Stimulated activated CD8-positive, alpha-beta memory T cell treated with anti-CD3 and anti-CD28 coated beads, Interleukin-4, amount 100 ng/mL, for 1 hour (primary cell): ENCODE measurements at places on chromosomes 5 and 9.
A peak's percentile ranks its signal among the peaks of the same experiment; 100 is the strongest.

- no peak for DNase-seq
These were observed 22.9 kb upstream of the TEX10 start for GRCh38 chr9:100375658-100376057.

DNA sequence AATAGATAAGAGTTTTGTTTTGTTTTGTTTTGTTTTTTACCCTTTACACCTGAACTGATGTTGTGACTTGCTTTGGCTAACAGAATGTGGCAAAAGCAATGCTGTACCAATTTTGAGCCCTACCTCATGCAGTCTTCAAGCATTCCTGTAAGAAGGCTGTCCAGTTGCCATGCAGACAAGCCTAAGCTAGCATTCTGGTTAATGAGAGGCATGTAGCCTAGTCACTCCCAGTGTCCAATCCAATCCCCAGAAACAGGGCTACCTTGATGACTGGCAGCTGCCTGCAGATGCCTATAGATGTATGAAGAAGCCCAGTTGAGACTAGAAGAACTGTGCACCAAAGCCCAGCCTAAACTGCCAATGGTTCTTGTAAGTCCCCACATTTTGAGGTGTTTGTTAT, 9.4 kb upstream of the EFNA5 start:
- DNase-seq: no peak

GRCh38 chr9:120289990-120290975, 289.7 kb downstream of the CDK5RAP2 start:
- DNase-seq: no peak

GRCh38 chr5:91956738-91957137, 573.6 kb upstream of the ARRDC3 start:
- DNase-seq: no peak

DNA sequence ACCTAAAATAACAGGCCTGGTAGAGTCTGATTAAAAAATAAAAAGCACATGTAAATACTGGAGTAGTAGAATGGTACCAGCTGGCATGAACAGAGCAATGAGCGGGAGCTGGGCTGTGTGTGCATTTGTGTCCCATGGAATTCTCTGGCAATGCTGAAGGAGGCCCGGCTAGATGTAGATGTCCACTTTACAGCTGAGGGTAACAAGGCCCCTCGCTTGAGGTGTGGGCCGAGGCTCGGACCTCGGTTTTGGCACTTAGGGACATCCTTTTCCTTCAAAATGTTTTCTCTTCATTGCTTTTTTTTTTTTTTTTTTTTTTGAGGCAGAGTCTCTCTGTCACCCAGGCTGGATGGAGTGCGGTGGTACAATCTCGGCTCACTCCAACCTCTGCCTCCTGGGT, 1.5 kb upstream of the FGD3 start:
- DNase-seq: no peak

DNA sequence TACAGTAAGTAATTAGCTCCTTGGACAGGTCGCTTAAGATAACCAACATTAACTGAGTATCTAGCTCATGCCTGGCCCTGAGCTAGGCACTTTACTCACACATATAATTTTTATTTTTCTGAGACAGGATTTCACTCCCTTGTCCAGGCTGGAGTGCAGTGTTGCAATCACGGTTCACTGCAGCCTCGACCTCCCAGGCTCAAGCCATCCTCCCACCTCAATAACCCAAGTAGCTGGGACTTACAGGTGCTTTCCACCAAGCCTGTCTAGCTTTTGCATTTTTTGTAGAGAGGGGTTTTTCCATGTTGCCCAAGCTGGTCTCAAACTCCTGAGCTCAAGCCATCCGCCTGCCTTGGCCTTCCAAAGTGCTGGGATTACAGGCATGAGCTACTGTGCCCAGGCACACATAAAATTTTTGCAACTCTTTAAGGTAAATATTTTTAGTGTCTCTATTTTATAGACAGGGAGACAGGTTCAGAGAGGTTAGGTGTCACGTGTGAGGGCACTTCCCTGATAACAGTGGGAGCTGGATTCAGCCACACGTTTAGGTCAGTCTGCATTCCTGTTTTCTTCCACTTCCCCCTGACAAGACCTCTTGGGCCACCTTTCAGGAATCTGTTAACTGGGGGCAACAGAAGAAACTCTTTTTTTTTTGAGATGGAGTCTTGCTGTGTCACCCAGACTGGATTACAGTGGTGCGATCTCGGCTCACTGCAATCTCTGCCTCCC, 18.2 kb downstream of the HBEGF start:
- no peak for DNase-seq

DNA sequence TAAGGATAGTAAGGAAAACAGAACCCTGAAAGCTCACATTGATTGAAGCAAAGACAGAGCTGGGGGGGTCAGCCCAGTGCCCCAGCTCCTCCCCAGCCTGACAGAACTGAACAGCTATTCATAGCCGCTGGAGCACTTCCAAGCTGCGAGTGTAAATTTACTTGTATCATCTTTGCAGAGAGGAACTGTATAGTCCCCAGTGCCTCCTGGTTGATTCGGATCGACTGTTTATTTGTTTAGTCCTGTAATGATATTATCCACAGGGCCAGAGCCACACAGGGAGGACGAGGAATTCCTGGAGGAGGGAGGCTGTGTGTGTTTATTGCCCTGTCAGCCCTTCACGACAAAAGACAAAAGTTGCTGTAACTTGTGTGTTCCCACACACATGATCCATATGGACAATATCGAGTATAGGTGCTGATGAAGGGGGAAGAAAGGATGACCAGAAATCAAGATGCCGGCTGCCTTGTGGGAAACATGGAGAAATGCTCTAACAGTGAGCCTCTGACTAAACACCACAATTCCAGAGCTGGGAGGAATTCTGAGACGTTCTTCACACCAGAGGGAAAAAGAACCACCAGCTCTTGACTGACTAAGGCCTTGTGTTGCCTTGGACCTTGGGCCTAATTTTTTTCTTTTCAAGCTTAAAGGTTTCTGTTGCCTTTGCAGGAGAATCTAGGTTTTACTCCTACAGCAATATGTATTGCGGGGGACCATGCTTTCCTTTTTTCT, 31.1 kb downstream of the FOXD1 start:
- DNase-seq: no peak

DNA sequence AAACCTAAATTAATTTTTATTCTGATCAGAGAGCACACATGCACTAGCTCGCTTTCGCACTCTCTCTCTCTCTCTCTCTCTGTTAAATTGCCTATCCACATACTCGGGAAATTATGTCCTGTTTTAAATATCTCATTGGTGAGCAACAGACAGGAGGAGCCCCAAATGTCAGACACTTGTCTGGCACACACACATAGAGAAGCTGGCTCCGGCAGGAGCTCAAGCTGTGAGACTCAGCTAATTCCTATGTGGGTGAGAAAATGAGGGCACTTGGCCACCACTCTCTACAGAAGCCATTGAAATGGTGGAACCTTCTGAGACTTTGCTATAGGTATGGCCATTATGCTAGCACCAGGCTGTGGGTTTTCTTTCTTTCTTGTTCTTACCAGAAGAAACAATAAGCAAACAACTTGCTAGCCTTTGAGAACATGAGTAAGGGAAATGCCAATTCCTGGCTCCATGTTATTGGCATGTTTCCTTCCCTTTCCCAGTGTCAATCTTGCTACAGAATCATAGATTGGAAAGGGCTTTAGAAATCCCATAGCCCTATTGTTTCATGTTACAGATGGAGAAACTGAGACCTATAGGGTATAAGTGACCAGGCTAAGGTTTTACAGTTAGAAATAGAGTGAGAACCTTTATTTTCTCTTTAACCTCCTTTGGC, 9.0 kb downstream of the RFX3 start:
- DNase-seq: no peak

- no peak for DNase-seq
These were observed 232.5 kb downstream of the HSPA4 start for GRCh38 chr5:133284306-133284705.

- peak; percentile 42 for DNase-seq
These were observed 5.7 kb downstream of the TMC1 start for GRCh38 chr9:72526901-72527800.

GRCh38 chr5:110055302-110055701, 365.6 kb downstream of the MAN2A1 start:
- no peak for DNase-seq

- no peak for DNase-seq
These were observed 164.5 kb upstream of the NFIB start for GRCh38 chr9:14478175-14479162.

DNA sequence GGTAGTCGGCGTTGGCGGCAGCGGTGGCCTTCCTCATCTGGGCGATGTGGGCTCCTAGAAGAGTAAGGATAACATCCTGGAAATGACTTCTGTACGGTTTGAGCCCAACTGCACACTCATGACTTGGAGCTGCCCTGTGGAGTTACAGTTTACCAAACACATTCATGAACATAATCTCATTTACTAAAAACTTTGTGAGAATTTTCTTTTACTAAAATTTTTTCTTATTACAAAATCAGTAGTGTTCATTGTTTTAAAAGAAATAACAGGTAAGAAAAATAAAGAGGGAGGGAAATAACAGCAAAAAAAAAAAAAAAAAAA, 5.3 kb downstream of the FOXE1 start:
- no peak for DNase-seq

DNA sequence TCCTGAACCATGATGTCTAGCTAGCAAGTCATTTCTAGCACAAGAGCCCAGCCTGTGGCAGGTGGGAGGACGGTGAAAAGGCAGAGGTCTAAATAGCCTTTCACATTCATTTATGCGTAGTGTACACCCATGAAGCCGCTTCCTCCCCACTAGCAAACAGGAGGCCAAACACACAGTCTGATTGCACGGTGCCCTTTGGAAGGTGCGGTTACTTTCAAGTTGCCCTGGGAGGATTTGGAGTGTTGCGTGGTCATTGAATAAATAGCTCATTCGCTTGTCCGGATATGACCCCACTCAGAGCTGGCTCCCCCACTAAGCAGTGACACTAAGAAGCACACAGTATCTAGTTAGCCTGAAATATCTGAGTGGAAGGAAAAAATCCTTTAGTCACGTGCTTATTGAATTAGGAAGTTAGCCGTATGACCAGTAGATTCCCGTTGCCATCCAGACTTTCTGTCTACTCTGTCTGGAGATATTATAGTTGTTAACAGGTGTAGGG, 664 bp upstream of the ARSB start:
- DNase-seq: no peak

DNA sequence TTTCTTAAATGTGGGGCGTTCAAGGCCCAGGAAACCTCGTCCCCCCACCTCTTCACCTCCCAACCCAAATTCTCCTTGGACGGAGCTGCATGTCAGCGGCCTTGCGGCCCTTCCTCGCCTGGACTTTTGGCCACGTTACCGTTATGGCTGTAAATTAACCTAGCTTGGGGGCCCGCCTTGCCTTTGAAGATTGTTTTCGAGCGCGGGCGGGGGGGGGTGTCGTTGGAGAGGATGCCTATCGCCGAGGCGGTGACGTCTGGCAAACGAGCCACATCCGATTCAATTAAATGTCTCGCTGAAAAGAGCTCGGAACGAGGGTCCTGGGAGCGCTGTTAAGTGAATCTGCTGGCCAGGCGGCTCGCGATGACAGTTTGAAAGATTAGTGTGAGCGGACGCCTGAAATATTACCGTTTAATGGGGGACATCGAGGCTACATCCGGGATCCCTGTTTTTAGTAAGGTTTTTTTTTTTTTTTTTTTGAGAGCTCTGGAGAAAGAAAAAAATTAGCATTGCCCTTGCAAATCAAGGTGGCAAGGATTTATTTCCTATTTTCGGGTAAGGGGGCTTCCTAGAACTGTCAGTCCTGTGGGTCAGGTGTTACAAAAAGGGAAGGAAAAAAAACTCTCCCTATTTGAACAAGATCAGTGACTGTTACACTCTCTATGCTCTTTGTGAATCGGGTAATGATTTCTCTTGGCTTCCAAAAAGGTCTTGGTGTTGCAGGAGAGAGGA, 2.3 kb upstream of the NKX2-5 start:
- no peak for DNase-seq

DNA sequence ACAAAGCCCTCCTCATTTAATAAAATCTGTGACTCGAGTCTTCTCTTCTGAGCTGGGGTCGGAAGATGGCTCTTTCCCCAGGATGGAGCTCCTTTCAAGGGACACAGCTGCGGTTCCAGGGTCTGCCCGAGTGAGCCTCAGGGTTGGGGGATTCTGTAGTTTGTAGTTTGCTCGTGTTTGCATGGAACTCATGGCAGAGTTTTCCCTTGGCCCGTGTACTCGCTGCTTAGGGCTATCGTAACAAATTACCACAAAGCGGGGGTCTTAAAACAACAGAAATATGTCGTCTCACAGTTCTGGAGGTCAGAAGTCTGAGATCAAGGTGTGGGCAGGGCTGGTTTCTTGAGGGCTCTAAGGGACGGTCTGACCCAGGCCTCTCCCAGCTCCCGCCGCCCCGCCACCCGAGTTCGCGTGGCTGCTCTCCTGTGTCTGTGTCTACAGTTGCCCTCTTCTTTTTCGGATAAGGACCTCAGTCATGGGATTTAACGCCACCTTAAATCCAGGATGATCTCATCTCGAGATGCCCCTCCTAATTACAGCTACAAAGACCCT, 13.9 kb upstream of the LPCAT1 start:
- DNase-seq: no peak

DNA sequence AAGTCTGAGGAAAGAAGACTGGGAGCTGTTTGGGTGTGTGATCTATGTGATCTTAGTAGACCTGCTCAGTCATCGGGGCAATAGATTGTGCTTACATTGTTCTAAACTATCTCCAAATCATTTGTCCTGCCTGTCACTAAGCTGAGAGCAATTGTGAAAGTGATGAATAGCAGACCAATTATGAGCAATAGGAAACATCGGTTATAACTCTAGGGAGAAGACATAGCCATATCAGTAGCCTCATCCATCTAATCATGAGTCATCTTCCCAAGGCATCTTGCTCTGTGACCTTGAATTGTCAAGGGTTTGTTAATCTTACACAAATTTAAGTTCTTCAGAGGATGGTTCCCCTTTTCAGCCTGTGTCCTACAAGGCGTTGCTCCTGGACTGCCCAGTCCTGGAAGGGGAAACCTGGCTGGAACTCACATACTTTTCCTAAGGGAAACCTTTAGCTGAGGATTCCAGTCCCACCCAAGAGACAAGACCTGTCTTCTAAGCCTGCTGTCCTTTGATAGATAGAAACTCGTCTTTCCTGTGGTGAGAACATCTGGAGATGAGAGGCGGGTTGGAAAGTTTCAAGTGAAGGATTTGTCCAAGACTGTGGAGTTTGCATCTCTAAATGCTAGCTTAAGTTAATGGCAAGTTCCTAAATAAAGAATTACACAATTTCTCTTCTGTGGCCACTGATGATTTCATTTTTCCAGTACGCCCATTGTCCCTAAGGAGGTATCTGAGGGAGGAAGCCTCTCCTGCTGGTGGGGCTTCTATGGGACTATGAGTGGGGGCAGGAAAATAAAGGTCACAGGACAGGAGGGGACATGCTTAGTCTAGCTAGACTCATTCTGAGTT, 53.9 kb upstream of the TRIM32 start:
- no peak for DNase-seq

- DNase-seq: no peak
These were observed 45.9 kb downstream of the TEK start for GRCh38 chr9:27154908-27155307.

- DNase-seq: peak; percentile 40
These were observed 868 bp downstream of the ZBTB43 start for GRCh38 chr9:126805554-126806262.

DNA sequence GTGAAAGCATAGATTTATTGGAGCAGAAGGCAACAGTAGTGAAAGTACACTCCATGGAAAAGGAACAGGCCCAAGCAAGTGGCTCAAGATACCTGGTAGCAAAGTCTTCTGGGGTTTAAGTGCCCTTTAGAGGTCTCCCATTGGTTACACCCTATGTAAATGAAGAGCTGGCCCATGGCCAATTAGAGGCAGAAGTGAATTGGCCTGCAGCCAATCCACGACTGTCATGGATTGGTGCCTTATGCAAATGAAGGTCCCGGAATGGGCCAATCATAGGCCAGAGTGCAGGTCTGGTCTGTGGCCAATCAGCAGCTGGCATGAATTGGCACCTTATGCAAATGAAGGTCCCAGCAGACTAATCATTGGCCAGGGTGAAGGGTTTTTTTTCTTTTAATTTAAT, 64.2 kb upstream of the PCSK5 start:
- no peak for DNase-seq

- peak; percentile 34 for DNase-seq
These were observed 133.4 kb downstream of the SLC1A3 start for GRCh38 chr5:36739751-36740221.
